ENCODE measurements at places on chromosomes 6 and 20.

DNA sequence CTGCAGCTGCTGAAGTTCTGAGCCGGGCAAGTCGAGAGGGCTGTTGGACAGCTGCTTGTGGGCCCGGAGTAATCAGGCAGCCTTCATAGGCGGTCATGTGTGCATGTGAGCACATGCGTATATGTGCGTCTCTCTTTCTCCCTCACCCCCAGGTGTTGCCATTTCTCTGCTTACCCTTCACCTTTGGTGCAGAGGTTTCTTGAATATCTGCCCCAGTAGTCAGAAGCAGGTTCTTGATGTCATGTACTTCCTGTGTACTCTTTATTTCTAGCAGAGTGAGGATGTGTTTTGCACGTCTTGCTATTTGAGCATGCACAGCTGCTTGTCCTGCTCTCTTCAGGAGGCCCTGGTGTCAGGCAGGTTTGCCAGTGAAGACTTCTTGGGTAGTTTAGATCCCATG lies 21.2 kb upstream of the MAPK13 start:
- DNase-seq, result no peak

DNA sequence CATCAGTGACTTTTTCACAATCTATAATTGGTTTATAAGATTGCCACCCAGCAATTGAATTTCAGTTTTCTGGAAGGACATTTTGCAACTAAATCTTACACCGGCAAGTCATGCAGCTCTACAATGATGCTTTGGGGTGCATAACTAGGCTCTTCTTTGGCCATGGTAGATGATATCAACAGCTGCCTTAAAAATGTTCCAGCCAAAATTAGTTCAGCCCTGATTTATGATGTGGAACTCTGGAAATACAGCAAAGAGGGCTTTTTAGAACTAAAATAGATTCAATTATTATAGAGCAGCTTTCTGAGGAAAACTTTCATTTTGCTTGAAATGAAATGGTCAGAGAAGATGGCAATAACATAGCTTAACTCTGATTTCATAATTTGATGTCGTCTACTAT lies 18.4 kb upstream of the MCM9 start:
- DNase-seq, result no peak

DNA sequence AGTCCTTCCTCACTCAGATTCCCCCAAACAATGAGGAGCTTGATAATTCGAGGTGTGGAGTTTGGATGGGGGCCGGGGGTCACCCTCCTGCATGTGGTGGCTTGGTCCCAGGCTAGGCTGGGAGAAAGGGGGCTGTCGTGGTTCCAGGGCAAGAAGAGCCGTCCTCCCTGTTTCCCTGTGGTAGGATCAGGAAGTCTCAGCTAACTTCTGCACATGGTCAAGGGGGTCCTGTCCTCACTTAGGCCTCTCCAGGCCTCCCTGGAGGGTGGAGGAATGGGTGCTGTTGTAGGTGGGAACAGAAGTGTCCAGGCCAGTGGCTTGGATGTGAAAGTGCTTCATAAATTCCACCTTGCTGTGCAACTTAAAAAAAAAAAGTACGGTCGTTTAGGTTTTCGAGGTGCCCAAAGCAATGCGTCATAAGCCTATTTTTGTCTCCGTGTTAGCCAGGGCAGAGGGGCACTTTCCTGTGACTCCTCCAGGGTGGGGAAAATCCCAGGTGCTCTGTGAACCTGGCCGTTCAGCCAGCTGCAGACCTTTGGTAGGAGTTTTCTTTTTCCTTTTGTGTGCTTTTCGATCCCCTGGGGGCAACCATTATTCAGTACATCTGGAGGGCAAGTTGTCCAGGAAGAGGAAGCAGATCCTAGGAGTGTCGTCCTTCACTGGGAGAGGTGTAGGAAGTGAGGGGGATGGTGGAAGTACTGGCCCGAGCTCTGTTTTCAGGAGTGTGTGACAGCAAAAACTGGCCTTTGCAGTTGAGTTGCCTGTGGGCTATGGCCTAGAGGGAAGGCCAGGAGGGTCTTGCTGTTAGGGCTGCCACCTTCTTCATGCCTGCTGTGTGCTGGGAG lies 9.6 kb downstream of the IGF2R start:
- no peak for DNase-seq

- DNase-seq, result no peak
Observed at GRCh38 chr6:44489910-44490604, 102.6 kb downstream of the CDC5L start.

DNA sequence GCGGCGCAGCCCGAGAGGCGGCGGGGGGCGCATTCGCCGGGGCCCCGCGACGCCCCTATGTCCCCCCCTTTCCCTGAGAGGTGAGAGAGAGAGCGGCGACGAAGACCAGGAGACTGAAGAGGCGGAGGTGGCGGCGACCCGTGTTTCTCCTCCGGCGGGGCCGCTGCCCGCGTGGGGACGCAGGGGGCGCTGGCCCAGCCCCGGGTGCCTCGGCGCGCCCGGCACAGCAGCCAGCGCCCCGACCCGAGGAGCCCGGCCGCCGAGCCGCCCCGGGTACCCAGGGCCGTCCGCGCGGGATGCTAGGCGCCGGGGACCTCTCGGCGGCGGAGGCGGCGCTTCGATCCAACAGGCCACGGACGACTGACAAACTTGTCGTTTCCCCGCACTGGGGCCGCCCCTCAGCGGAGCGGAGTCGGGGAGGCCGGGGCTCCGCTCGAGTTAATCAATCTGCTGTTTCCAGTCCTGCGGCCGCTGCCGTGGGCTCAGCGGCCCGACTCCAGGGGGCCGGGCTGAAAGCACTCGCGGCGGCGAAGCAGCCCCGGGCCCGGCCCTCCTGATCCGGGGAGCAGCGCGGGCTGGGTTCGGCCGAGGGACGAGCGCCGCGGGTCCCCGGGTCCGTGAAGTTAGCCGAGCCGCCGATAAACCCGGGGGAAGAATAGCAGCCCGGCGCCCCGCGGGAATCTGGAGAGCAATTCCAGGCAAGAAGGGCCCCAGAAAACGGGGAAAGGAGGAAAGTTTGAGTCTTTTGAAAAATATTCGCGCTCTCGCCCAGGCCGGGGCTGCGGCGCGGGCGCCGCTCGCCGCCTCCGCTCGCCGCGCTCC lies 631 bp downstream of the MDGA1 start:
- peak; percentile 69 for DNase-seq

- DNase-seq, result no peak
Observed at GRCh38 chr6:130600880-130601341, 226.3 kb upstream of the SMLR1 start.

GRCh38 chr6:21596949-21597682 lies 3.6 kb downstream of the SOX4 start:
- DNase-seq, result no peak

- DNase-seq, result no peak
Observed at GRCh38 chr6:46437671-46438221, 53.5 kb downstream of the RCAN2 start.

GRCh38 chr20:13238001-13238653 lies 17.1 kb downstream of the ISM1 start:
- no peak for DNase-seq

GRCh38 chr20:5720696-5721095 lies 29.5 kb upstream of the SHLD1 start:
- DNase-seq, result no peak

GRCh38 chr6:88545991-88546390 lies 379.8 kb upstream of the CNR1 start:
- DNase-seq, result no peak

All from right forelimb (tissue), 1 donor.